ENCODE measurements at places on chromosomes 5 and 9.

GRCh38 chr5:115168829-115169486 lies 750 bp downstream of the TRIM36 start:
- DNase-seq = no peak

GRCh38 chr5:80964491-80964890 lies 4.3 kb downstream of the RASGRF2 start:
- DNase-seq = no peak

- DNase-seq = no peak
Measured at GRCh38 chr9:78973907-78974306, 597.9 kb upstream of the TLE4 start.

- DNase-seq = no peak
Measured at GRCh38 chr5:77727190-77727589, 48.9 kb downstream of the TBCA start.

- DNase-seq = no peak
Measured at GRCh38 chr9:136679431-136679941, 7.8 kb downstream of the AGPAT2 start.

GRCh38 chr5:31983851-31984250 lies 190.3 kb downstream of the GOLPH3 start:
- no peak for DNase-seq

DNA sequence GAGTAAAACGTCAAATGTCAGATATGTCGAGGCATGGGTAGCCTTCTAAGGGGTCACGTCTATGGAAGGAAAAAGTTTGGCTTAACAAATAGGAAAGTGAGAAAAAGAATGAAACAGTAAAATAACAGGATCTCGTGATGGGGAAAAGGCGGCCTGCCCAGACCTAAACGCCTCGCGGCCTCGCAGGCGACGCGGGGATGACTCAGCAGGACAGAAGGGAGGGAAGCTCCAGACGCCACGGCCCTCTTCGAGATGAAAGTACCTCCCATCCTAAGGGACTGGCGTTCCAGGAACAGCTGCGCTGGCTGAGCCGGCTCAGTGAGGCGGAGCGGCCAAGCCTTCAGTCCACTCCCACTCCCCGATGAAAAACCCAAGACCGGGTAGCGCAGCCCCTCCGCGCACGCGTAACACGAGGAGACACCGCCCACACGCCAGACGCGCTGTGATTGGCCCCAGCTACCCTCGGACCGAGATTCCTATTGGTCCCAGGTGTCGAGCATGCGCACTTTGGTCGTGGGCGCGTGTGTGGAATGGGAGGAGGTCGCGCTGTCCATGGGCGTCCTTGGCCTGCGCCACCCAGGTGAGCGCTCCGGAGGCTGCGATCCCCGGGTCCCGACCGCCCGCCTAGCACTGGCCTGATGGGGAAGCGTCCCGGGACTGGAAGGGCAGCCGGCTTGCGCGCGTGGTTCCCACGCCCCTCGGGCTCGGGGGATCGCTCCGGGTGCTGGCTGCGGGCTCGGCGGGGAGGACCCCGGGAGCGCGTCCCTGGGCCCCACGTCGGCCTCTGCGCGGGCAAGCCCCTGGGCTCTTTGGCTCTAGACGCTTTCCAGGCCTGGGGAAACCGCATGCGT lies 588.5 kb downstream of the MTRR start:
- DNase-seq = peak; percentile 88

DNA sequence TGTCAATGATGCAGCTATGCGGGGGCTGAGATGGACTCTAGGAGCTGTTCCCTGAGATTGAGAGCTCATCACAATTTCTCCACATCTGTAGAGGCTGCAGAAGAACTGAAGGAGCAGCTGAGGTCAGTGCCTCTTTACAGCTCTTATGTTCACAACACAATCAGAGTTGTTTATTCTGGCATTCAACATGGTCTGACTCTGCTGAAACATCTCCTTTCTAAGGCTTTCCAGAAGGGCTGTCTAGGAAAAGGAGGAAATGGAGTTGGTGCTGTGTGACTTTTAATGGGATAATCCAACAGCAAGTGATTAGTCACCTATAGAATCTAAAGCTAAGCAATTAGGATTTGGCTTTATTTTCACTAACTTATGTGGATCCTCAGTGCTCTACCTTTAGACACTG lies 6.0 kb downstream of the POU5F2 start:
- DNase-seq = peak; percentile 44

DNA sequence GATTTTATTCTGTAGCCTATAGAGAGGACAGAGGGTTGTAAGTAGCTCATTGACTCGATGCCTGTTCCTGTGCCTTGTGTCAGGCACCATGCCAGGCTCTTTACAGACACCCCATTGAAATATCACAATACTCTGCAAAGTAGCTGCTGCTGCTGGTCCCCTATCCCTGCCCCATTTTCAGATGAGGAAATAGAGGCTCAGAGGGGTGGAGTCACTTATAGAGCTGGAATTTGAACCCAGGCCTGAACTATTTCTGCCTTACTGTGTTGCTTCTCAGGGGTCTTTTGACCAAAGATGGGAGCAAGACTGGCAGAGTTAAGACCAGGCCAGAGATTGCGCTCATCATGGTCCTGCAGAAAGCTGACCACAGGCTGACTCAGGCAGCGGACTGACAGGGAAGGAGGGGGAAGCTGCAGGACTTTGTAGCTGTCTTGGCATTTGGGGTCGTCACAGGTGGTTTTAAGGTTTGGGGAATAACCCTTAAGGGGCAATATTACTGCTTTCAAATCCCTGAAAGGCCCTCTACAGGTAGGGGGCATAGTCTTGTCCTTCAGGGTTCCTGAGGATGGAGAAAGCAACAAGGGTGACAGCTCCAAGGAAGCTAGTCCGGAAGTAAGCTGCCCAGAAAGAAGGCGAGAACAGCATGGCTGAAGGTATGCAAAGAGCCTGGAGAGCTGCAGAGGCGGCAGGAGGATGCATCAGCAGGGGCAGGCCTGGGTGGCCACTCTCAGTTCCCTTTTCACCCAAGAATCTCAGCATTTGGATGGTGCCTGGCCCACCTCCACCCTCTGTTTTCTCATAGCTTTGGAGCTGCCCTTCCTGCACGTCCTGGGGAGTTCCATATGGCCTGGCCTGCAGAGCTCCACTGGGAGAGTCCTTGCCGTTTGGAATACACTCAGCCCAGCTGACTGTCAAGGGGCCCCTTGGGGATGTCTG lies 18.3 kb upstream of the NDST1 start:
- no peak for DNase-seq

DNA sequence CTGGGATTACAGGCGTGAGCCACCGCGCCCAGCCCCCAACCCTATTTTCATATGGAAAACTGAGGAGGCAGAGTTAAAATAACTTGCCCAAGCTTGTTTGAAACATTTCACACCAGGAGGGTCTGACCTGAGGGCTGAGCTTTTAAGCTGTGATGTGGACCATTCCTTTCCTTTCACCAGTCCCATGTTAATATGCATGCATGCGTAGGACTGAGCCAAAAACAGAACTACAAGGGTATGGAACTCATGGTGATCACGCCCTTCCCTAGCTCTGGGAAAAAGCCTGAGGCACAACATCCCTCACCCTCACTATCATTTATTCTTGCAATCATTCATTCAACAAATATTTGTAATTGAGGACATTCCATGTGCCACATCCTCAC lies 87.4 kb upstream of the FAM169A start:
- no peak for DNase-seq

GRCh38 chr9:69877852-69878514 lies 57.4 kb downstream of the CFAP95 start:
- no peak for DNase-seq

- no peak for DNase-seq
Measured at GRCh38 chr5:15966651-15967050, 212.9 kb downstream of the MARCHF11 start.

GRCh38 chr5:179964015-179964414 lies 56.3 kb upstream of the TBC1D9B start:
- no peak for DNase-seq

DNA sequence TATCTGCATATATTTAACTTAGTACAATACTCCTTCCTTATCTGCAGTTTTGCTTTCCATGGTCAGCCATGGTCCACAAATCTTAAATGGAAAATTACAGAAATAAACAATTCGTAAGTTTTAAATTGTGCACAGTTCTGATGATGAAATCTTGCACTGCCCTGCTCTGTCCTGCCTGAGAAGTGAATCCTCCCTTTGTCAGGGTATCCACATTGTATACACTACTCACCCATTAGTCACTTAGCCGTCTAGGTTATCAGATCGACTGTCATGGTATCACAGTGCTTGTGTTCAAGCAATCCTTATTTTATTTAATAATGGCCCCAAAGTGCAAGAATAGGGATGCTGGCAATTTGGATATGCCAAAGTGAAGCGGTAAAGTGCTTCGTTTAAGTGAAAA lies 8.3 kb upstream of the YTHDC2 start:
- no peak for DNase-seq

DNA sequence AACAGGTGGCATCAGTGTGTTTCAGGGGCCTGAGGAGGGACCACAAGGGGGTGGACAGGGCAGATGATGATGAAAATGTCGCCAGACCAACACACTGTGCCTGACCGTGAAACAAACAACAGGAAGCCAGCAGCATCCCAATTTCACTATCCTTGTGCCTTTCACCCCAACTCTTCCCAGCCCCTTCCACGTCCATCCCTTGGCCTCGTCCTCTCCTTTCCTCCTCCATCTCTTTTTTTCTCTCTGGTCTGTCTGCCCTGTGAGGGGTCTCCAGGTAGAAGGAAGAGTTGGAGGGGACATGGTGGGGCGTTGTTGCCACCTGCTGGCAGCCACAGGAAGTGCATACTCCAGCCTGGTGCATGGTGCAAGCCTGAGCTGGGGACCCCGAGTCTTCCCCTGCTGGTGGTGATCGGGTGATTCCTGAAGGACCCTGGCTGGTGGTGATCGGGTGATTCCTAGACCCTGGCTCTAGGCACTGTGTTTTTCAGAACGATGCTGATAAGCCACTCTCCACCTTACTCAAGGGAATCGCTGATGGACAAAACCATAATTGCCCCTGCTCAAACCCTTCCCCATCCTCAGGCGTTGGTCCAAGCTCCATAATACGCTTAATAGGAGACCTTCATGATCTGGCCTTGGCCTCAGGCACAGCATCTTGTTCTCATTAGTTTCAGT lies 21.7 kb upstream of the NSD1 start:
- no peak for DNase-seq

GRCh38 chr9:136790640-136791515 lies at the start of gene TMEM141:
TSS of gene TMEM141 (plus strand) at chr9:136791344. CDS start at chr9:136791371, 27 bp downstream.
- peak; percentile 97 for DNase-seq

DNA sequence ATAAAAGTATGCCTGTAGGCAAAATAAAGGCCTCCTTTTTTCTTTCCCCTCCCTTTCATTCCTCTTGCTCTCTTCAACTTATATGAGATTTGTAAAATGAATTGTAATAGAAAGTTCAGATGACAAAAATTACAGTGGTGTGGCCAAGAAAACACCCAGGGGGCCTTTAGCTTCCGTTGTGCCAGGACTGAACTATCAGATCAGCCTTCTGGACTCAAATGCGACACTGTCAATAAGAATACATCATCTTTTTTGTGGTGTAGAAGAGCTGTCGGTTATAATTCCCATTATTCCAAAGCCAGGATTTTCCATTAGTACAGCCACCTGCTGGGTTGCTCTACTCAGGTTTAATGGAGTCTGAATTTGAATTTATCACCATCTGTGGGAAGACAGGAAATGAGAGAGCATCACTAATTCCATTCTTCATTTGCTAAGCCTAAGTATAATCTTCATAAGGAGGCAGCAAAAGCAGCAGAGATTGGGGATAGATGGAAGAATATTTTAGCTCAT lies 443.4 kb downstream of the ANXA1 start:
- DNase-seq = no peak

- no peak for DNase-seq
Measured at GRCh38 chr5:167533814-167534795, 757.3 kb upstream of the WWC1 start.

GRCh38 chr5:92778261-92778660 lies 802.8 kb downstream of the NR2F1-AS1 start:
- no peak for DNase-seq

- no peak for DNase-seq
Measured at GRCh38 chr9:93136011-93136440, 2.0 kb upstream of the NINJ1 start.

DNA sequence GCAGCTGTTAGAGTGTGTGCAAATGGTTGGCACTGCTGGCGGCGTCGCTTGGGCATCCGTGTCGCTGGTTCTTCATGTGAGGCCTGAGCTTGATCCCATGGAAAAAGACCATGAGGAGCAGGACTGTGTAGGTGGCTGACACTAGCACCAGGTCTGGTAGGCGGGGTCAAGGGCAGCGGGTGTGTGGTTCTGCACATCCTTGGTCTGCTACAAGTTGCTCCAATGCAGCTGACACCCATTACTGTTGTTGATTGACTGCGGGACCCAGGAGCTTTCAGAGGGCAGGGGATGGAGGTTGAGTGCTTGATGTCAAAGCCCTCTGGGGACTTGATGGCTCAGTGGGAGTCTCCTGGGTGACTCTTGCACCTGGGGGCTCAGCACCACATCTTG lies 29.0 kb upstream of the PITX1 start:
- no peak for DNase-seq

DNA sequence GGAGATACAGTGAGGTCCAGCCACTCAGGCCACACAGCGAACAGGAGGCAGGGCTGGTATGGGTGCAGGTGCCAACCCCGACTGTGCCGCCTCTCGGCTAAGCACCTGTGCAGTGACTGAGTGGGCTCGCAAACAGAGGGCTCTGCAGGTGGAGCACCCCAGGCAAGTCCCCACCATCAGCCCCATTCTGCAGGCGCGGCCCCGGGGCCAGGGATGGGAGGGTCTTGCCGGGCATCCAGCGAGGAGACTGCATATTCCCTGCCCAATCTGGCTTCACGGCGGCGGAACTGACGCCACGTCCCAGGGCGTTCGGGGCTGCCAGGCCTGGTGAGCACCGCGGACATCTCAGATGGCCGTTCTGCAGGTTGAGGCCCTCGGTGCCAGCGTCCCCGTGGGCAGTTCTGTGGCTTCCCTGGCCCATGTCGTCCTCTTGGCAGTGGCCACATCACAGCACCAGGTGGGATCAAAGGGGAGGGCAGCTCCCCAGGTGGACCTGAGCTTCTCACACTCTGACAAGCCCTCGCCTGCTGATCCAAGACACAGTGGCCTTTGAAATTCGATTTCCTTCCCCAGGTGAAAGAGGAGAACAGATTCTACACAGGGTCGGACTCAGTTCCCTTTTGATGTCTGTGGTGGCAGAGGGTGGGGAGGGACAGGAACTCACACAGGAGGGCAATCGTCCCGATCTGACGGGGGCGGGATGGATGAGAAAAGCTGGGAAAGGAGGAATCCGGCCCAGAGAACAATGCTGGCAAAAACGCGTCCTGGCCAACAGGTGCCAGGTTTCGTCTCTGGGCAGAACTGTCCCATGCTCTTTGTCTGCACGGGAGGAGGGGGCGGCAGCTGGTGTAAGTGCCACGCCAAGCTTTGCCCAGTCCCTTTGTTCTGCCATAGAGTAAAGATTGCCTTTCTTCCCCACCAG lies 18.8 kb downstream of the DBH start:
- no peak for DNase-seq

DNA sequence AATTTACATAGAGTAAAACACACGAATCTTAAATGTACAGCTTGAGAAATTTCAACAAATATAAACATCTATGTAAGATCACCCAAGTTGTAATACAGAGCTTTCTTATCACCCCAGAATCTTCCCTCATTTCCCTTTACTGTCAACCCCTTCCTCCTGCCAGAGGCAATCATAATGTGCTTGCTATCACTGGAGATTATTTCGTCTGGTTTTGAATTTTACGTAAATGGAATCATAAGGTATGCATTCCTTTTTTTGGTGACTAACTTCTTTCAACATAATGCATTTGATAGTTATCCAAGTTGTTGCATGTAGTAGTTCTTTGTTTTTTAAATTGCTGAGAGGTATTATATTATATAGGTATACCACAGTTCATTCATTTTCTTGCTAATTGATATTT lies 37.5 kb upstream of the GPR151 start:
- no peak for DNase-seq

Data from brain pericyte (primary cell).